Tibial nerve (tissue), 4 donors: ENCODE measurements at places on chromosomes 11 and 22.

GRCh38 chr11:71931245-71931602 is 2.4 kb downstream of the RNF121 start:
- no peak for DNase-seq

DNA sequence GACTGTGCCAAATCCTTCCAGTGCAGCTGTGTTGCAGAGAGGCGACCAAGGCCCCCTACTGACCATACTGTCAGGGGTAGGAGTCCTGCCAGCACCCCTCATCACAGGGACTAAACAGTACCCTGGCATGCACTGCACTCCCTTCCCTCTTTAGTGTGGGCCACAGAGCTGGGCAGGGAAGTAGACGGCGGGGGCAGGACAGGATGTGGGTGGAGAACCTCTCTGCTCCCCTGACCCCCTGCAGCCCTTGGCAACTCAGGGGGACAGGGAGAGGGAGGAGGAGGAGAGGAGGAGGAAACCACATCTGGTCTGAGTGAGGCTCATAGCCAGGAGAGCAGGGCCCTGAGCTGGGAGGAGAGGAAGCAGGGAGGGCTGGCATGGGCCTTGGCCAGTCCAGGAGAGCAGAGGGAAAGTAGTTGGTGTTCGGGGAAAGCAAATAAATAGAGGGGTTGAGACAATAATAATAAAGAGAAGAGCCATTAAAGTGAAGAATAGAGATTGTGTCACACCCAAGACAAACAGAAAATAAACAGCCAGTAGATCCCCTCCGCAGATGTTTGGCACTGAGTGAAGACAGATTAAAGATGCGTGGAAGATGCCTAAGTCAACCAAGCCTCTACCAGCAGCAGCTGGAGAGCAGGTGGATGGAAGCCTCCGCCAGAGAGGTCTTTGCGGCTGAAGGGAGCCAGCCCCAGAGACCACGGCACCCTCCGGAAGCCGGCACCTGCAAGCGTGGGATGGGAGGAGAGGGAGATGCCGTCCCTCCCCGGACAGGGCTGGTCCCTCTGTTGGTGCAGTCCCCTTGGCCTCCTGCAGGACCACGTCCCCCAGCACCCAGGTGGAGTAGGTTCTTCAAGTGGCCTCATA is 61.5 kb downstream of the RPUSD4 start:
- no peak for DNase-seq

- no peak for DNase-seq
Observed at GRCh38 chr11:19805827-19806226, 93.2 kb downstream of the NAV2 start.

- DNase-seq: no peak
Observed at GRCh38 chr11:122746050-122746478, 90.5 kb downstream of the UBASH3B start.

GRCh38 chr11:44611687-44612434 is 46.4 kb downstream of the CD82 start:
- no peak for DNase-seq

GRCh38 chr22:17922925-17923903 is 101.1 kb downstream of the MICAL3 start:
- no peak for DNase-seq

DNA sequence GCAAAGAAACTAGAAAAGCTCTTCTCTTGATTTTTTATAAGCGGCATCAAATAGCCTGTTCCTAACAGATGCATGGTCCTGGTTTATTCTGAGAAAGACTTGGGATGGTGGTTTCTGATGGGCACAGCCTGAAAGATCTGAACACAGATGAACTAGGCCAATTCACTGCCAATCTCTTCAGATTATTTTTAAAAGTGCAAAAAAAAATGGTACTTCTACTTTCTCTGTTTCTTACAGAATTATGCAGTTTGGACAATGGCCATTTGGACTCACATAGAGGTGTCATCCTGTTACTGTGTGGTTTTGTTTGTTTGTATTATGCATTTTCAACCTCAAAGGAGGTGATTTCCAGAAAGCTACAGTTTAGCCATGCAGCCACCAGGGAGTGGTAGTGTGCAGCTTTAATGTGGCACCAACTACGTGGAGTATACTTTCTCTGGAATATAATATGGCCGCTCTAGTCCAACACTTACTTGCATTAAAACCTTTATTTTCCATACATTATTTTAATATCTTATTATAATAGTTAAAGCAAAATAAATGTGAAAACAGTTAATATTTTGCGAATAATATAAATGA is 469.8 kb upstream of the KIRREL3 start:
- no peak for DNase-seq

DNA sequence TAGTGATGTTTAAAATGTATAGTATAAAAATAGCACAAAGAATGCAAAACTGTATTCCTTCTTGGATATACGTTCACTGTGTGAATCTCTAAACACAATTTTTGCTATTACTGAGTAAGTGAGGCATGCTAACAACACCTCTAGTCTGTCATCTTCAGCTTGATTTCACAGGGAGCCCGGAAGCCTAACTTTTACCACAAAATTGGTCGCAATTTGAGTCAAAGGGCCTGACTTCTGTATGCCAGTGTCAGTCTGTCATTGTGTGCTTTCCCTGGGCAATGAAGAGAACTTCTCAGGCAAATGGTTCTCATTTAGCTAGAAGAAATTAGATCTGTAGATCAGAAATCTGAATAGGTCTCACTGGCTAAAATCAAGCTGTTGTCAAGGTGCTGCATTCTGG is 1059.5 kb downstream of the FAM181B start:
- DNase-seq: no peak

DNA sequence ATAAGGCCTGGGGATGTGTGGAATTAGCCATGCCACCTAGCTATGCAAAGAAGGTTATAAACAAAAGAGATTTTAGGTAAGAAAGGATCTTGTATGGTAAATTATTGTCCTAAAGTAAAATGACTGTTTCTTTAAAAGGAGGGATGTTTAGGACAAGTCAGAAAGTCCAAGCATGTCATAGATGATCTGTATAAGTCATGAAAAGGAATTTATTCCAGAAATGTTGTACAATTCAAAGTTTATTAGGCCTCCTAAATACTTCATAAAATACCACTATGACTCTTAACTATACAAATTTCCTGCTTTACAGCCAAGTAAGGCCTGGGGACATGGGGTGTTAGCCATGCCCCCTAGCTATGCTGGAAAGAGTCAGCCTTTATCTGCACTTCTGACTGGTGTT is 22.7 kb downstream of the OR5A2 start:
- no peak for DNase-seq

GRCh38 chr22:35663371-35663770 is 15.1 kb downstream of the APOL6 start:
- no peak for DNase-seq

DNA sequence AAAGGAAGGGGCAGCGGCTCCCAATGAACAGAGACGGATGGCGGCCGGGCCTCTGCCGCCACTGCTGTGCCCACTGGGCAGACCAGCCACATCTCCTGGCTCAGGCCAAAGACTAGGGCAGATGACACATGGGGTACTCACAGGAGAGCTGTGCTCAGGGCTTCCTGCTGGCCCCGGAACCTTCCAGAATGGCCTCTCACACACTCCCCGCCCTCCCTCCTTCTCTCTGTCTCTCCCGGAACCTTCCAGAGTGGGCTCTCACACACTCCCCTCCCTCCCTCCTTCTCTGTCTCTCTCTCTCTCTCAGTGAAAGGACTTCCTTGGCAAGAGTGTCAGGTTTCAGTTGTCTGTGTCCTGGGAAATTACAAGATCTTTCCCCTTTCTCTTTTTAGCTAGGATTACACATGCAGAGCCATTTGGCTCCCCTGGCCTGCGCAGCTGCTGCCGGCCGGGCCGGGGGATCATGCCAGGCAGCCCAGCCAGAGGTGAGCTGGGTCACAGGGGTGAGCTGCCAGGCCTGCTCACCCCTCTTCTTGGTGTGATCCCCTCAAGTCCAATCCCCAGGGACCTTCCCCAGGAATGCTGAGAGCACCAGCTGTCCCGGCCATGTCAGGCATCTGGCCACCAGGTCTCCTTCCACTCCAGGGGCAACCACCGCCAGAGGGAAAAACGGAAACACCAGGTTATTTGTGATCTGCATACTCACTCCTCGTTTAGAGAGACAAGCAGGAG is 45.3 kb upstream of the ADA2 start:
- no peak for DNase-seq

- no peak for DNase-seq
Observed at GRCh38 chr11:75275581-75275980, 35.0 kb downstream of the TPBGL start.

- DNase-seq: no peak
Observed at GRCh38 chr11:40819230-40819629, 640.2 kb downstream of the LRRC4C start.

DNA sequence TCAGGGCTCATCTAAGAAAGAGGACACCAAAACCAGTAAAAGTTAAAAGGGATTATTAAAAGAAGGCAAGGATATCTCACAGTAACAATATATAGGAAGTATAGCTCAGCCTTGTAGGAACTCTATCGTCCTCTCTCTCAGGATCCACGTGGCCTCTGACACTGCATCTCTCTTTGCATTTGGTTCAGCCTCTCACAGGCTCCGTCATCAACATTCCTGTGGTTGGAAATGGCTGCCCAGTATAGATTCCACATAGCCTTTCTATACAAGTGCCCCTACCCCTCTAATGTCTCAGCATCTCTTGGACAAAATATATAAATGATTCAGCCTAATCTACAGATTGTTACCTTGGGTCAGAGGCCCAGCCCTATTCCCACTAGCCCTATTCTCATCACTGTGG is 101.3 kb upstream of the DBX1 start:
- no peak for DNase-seq

DNA sequence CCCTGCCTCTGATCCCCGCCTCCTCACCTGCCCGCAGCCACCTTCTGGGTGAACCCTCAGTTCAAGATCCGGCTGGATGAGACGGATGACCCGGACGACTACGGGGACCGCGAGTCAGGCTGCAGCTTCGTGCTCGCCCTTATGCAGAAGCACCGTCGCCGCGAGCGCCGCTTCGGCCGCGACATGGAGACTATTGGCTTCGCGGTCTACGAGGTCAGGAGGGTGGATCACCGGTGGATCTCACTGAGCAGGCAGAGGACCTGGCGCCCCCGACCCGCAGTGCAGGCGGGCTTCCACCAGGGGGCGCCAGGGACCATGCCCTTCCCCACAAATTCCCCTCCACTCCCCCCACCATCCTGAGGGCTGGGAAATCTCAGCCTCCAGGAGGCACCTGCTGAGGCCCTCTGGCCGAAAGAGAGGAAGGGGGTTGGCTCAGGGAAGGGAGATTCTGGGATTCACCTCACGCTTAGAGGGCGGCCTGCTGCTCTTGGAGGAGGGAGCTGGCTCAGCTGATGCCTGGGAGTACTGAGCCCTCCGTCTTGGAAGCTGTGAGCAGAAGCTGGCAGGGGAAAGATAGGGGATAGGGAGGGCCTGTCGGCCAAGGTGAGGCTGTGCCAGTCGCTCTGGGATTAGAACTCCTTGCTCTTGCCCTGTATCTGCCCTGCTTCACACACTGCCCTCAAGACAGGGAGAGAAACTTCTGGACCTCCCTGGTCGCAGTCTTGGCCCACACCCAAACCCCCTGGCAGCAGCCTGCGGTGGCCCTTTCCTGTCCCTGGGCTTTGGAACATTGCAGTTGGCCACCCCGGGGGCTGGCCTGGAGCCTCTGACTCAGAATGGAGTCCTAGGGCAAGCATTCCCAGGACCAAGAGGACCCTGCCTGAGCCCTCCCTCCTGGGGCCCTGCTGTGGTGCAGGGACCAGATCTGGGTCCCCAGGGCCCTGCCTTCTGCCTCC is 23.2 kb downstream of the CAPN1 start:
- no peak for DNase-seq

DNA sequence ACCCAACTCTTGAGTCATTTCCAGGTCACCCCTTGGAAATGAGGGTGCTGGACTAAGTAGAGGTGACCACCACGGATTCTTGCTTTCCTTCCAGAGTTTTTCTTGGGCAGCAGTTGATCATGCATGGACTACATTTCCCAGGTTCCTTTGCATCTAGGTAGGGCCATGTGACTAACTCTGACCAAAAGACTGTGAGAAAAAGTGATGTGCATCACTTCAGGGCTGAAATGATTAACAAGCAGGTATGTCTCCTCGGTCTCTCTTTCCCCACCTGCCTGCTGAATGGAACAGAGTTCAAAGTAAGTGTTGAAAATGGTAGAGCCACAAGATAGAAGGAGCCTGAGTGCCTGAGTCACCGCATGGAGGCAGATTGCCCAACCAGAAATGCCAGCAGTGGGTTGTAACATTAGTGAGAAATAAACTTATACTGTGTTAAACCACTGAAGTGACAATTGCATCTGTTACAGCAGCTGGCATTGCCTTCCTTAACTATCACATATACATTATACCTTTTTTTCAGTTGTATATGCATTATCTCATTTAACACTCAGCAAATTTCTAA is 113.5 kb downstream of the MN1 start:
- no peak for DNase-seq

GRCh38 chr22:44920183-44920582 is 89.6 kb downstream of the PHF21B start:
- no peak for DNase-seq
